ENCODE measurements at places on chromosomes 7 and 10.

GRCh38 chr7:4724648-4725013 lies 42.5 kb downstream of the FOXK1 start:
- peak; percentile 62 for DNase-seq

DNA sequence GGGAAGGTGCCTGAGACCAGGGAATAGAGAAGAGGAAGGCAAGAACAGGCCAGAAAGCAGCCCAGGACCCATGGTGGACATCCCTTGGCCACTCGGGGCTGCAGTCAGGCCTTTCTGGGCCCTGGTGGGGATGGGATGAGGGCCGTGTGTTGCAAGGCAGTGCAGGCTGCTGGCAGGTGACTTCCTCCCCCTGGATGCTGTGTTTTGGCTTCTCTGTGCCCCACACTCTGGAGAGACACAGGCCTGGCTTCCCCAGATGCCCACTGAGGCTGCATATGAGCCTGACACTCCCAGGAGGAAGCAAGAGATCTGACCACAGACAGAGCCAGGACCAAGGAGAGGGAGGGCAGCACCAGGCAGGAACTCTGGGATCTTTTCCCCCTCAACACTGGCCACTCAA lies 39.9 kb downstream of the ANXA8 start:
- DNase-seq: no peak

GRCh38 chr10:33355274-33355673 lies 20.8 kb upstream of the NRP1 start:
- no peak for DNase-seq

DNA sequence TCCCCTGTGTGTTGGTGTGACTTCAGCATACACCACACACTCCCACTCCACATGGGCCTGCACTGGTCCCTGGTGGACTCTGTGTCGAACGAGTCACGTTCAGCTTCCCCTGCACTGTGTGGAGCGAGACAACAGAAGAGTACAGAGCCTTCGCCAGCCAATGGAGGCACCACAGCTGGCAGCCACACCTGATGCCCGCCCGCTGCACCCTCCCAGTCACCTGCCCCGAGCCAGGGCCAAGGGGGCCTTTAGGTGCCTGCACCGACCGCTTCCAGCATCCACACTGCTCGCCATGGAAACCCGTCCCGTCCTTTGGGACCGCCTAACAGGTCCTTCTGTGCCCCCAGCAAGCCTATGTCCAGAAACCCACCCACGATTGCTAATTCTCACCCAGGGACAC lies 9.2 kb downstream of the FOXL3 start:
- DNase-seq: no peak

GRCh38 chr10:103960103-103960502 lies 6.8 kb upstream of the SLK start:
- DNase-seq: no peak

GRCh38 chr10:110158051-110159005 lies 49.1 kb upstream of the MXI1 start:
- DNase-seq: no peak

DNA sequence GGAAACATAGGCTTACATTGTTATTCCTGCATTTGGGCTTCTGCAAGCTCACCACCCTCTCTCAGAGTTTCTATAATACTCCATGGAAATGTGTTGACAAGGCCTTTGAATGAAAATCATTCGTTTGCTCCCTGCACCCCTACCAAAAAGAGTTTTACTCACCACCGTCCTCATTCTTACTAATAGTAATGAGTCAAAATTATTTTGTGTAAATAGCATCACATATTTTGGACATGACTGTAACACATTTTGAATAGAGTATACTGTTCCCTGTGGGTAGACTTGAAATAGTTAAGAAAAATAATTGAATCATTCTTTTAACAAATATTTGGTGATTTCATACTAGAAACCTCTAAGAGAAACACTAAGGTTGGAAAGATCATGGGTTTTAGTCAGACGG lies 84.6 kb downstream of the AKAP9 start:
- DNase-seq: peak; percentile 46

DNA sequence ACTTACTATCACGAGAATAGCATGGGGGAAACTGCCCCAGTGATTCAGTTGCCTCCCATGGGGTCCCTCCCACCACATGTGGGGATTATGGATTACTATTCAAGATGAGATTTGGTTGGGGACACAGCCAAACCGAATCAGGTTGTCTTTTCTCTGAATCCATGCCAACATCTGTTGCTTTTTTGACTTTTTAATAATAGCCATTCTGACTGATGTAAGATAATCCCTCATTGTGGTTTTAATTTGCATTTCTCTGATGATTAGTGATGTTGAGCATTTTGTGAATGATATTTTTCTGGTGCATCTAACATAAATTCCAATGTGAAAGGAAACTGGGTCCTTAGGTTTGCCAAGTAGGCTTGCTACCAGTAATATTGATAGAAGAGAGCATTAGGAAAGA lies 69.0 kb upstream of the ARHGAP21 start:
- no peak for DNase-seq

DNA sequence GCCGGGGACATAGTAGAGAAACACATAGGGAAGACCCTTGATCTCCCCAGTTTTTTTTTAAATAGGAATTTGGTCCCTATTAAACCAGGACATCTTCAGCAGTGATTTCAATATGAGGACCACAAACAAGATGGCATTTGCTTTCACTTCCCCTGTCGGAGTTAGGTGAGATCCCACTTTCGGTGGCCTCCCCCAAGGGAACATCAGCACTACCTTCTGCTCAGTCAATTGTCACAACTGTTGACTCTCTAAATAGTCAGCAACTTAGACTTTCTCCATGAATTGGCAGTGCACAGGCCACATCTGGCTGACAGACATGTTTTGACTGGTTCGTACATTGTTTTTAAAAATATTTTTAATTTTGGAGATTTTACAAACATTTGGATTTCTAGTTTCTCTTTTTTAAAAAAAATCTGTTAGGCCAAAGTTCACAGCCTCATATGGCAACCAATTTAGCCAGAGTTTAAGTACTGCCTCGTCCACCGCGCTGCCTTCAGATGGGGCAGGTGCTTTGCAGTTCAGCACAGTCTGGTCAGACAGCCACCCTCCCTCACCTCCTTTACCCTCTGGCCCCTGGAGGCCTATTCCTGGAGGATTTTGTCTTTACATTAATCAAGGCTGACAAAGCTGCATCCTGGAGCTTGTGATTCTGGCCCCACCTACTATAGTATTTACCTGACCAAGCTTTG lies 139.2 kb upstream of the PRR15 start:
- no peak for DNase-seq

DNA sequence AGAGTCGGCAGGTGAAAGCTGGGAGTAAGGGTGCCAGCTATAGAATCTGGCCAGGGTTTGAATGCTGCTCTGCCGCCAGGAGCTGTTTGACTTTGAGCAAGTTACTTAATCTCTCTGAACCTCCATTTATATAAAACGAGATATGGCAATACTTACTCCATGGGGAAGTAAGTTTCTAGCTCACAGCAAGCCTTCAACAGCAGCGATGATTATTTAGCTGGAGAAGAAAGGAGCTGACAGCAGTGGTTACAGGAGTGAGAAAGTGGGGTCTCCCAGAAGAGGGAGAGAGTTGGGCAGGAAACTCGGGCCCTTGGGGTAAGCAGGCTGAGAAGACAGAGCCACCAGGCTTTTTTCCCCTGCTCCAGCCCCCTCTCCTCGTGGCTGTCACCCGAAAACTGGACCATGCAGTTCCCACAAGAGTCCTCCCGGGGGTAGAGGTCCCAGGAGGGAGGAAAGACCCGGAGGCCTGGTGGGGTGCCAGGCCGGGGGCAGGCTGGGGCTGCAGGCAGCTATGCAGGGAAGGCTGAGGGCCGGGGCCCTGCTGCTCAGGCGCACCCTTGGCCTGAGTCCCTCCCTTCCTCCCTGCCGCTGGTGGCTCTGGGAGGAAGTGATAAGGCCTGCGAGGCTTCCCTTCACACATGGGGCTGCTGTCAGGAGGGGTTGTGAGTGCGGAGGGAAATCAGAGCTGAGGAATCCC lies 3.5 kb downstream of the NOS3 start:
- no peak for DNase-seq

GRCh38 chr10:21614000-21614399 lies 80.0 kb downstream of the MLLT10 start:
- no peak for DNase-seq

DNA sequence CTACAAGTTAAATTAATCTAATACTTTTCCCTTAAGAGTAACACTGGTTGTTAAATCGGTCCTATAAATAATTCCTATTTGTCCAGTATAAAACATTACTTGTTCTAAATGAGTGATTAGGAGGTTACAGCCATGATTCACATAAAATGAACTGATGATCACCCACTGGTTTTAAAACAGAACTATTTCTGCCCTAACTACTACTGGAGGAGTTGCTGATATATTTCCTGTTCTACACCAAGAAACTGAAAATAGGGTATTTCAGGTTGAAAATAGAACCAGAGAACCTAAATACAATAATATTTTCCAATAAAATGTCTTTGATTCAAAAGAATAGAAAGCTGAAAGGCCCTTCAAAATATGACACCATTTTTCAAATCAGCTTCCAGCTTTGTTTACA lies 30.9 kb downstream of the DNAJC1 start:
- no peak for DNase-seq

- no peak for DNase-seq
Observed at GRCh38 chr7:77579797-77580196, 42.7 kb downstream of the PTPN12 start.

DNA sequence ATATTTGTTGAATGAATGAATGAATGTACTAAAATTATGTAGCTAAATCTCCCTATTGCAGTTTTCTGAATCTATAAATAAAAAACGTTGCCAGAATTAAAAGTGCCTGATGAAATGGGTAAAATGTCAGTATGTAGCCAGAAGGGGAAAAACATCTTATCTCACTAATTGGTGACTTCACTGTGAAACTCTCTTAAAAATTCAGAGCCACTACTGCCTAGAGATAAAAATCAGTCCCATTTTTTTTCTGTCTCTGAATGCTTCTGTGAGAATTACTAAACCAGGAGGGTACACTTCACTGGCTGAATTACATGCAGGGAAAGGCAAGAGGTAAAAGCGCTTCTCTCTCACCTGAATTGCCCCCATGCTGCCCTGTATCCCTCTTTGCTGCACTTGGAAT lies 69.6 kb upstream of the HPS1 start:
- DNase-seq: no peak

- no peak for DNase-seq
Observed at GRCh38 chr7:151013733-151014497, 10.4 kb downstream of the ATG9B start.

- DNase-seq: no peak
Observed at GRCh38 chr10:93894516-93895378, 969 bp downstream of the SLC35G1 start.
